ENCODE measurements at places on chromosomes 11 and 22.

DNA sequence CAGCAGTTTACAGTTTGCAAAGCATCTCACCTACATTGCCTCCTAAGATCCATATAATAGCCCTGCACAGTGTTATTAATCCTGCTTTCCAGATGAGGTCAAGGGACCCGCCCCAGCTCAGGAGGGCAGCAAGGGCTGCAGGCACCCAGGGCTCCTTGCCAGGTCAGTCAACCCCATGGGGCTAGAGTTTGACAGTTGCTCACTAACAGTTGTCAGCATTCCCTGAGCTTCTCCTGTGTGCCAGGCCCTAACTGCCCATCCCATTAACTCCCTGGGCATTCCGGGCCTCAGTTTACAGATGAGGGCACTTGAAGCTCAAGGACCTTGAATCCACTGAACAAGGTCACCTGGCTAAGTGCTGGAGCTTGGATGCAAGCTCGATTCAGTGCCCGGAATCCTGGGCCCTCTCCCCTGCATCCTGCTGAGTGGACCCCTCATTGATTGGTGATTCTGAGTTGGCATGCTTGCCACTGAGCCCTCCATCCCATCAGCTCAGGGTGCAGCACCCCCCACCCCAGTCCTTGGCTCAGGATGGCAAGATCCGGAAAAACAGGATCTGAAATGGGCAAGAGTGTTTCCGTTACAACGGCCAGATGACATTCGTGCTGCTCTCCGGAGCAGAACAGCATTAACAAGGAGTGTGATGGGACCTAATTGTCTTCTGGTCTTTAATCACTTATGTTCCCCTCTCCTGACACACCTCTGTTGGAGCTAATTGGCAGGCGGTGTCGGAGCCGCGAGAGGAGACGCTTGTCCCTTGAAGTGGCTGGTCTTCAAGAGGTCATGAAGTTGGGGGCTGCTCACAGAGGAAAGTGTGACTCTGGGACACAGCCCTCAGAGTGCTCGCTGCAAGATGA, 87.4 kb upstream of the SHISAL1 start:
- peak; percentile 19 for DNase-seq

DNA sequence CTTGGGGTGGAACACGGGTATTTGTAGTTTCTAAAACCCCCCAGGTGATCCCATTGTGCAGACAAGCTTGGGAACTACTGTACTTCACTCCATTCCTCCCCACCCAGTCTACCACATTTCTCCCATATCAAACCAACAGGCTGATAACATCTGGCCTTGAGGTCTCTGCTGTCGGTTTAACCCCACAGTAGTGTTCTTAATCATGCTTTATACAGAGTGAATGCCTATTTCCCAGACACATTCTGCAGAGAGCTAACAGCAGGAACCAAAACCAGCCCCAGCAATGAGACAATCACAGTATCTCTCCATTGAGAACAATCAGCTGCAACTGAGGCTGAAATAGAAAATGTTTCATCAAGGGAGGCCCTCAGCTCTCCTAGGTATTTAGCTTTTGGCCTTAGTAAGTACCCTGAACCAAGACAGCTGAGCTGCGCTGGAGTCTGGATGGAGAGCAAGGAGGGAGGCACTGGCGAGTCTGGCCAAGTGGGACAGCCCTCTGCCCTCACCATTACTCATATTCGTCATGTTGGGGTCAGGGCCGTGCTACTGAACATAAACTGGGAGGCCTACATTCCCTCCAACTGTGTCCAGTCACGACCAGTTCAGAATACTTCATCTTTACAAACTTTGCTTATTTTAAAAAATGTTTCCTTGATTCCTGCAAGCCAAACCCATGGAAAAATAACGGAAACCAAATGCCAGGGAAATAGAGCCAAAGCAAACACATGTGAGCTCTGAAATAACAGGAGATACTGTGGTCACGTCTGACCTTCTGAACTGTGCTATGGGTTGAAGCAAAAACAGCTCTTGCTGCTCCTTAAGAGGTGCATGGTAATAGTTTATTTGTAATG, 81.0 kb downstream of the CCDC34 start:
- no peak for DNase-seq

DNA sequence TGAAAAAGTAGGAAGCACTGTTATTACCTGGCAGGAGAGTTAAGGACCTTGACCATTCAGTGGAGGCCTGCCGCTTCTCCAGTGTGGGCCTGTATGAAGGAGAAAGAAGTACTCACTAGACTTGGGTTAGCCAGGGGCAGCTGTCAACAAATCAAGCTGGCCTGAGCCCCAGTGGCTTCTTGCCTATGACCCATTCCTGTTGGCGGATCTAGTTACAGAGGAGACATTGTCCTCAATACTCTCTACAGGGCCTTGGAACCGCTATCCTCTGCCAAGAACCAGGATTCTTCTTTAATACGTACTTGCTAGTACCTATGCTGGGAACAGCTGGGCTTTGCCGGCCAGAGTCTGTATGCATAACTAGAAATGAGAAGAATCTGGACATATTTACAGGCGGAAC, 68.1 kb downstream of the ALX4 start:
- no peak for DNase-seq

DNA sequence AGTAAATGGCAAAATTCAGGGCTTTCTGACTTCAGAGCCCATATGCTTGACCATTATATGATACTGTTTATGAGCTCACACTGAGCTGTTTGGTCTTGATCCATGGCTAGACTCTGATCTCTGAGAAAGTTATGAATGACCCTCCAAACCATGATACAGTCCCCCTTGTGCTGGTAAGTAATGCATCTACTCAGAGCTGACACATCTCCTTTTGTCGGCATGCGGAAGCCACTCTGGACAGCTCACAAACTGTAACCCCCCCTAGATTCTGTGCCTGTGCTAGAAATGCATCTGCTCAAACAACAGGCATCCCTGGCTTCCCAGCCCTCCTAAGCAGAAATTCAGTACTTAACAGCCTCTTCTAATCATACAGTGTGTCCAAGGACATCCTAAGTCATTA, 150.8 kb upstream of the RAG2 start:
- DNase-seq, result no peak

GRCh38 chr11:121318848-121319834, 26.6 kb downstream of the SC5D start:
- DNase-seq, result no peak

Measured in activated T-cell treated with anti-CD3 and anti-CD28 coated beads, Interleukin-2, amount 50 U/mL, for 24 hours (primary cell).